ENCODE measurements at places on chromosomes 11 and 22. TPM values are rescaled to one million over a fixed set of nuclear protein-coding genes. Genes with fewer than 3 reads are reported as not detected.
A peak's percentile ranks its signal among the peaks of the same experiment; 100 is the strongest.

The ARHGAP20 gene
- 0.86 TPM for total RNA-seq

The MS4A12 gene
- total RNA-seq: not detected

The CD6 gene
- total RNA-seq: 0.79 TPM

The USP2 gene
- total RNA-seq: 38.9 TPM

The NTM gene
- 44.7 TPM for total RNA-seq

The MUC6 gene
- total RNA-seq: not detected

The TNNI2 gene
- not detected for total RNA-seq

The TSPAN32 gene
- 15.2 TPM for total RNA-seq

The MMP27 gene
- total RNA-seq: not detected

The DGCR6 gene
- total RNA-seq: 2.9 TPM

The SUSD2 gene
- 4.9 TPM for total RNA-seq

DNA sequence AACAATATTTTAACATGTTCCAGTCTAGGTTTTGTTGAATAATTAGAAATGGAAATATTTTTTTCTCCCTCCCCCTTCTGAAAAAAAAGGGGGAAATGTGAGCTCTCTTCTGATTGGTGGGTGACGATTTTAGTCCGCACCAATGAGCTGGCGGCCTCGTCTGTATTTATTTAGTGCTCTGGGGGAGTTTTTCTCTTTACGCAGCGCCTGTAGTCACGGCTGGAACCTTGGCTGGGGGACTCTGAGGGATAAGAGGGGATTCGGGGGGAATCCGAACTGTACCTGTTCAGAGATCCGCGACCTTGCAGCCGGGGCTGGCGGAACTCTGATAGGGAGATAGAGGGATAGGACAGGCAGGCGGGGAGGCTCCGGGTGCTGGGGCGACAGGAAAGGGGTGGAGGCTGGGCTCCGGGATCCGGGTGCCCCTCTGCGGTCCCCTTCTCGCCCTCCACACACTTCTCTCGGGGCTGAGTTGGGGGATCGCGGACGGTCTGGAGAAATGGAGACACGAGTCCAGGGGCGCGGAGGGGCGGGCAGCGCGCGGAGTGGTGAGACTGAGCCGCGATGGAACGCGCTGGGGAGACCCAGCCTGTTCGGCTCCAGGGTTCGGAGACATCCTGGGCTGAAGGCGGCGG, 99.7 kb upstream of the HSD17B12 start:
- no peak for DNase-seq

- DNase-seq: no peak
Measured at GRCh38 chr11:44877571-44878497, 72.8 kb downstream of the TP53I11 start.

DNA sequence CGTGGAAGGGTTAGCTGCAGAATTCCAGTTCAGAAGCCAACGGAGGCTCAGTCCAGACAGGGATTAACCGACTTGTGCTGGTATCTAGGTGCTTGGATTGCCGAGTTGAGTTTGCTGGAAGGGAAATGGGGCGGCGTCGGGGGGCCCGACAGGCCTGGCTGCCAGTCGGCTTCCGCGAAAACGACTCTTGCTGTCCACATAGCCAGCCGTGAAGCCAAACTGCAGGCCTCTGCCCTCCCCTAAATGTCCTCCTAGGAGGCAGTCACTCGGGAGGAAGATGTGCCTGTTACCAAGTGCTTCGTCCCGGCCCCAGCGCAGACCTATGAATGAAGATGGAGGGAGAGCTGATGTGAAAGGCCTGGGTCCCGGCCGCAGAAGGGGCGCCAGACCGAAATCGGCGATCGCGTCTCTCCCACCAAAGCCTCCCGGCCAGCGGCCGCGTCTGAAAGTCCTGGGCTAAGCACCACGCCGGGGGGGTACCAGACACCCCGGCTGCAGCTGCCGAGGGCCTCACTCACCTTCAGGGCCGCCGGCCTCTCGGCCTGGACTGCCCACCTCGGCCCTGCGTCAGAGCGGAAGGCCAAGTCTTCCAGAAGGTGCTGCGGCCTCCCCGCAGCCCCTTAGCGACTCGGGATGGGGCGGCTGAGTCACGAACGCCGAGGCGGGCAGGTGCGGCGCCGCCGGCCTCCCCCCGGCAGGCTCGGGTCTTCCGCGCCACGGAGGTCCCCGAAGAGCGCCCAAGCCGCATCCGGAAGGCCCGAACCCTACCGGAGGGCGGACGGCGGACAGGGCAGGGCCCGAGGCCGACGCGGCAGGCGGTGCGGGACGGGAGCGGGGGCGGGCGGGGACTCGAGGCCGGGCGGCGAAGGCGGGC, 7.5 kb downstream of the DPAGT1 start:
- no peak for DNase-seq

GRCh38 chr22:20857838-20858614, 585 bp downstream of the PI4KA start:
- DNase-seq: peak; percentile 86

DNA sequence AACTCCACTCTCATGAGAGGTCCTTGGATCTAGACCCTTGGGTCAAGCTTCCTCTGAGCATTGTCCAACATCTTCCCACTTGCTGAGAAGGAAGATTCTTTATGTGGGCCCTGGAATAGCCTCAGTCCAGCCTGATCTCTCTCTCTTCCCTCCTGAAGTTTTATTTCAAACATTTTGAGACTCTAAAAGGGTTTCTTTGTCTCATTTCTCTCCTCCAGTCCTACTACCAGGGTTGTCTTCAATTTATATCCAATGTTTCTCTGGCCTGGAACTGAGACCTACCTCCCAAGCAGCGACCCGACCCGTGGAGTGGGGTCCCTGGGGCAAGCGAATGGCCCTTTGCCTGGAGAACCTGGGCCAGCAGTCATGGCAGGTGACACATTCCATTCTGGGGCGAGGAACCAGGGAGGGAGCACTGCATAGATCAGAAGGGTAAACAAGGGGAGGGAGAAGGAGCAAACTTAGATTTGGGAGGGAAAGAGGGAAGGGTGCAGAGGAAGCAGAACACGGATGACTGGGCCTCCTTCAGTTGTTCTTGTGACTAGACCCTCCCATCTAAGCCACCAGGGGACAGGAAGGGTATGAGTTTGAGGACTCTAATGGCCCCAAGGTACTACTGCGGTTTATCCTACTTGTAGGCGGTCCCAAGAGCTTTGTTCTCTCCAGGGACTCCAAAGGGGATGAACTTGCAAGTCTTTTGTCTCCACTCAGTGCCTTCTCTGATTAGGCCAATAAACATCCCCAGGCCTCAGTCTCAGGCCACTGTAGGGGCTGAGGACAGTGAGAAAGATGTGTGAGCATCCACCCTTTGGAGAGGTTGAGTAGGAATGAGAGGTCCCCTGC, 14.2 kb upstream of the PRAME start:
- DNase-seq: no peak

- no peak for DNase-seq
Measured at GRCh38 chr22:28012832-28013460, 93.9 kb upstream of the PITPNB start.

DNA sequence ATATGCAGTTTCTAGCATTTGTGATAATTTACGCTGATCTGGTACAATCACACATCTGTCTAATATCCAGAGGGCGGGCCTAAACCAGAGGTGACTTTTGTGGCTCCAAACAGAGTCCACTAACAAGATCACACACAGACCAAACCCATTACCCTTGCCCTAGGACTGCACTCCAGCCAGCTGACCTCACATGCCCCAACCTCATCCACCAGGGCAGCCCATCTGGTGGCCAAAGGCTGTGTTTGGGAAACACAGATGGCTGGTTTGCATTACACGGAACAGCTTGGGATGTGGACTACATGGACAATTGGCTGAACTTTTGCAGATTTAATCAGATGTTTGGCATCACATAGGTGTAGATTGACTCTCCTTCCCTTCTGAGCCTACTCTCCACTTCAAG, 228.2 kb downstream of the GRIK4 start:
- DNase-seq: no peak

DNA sequence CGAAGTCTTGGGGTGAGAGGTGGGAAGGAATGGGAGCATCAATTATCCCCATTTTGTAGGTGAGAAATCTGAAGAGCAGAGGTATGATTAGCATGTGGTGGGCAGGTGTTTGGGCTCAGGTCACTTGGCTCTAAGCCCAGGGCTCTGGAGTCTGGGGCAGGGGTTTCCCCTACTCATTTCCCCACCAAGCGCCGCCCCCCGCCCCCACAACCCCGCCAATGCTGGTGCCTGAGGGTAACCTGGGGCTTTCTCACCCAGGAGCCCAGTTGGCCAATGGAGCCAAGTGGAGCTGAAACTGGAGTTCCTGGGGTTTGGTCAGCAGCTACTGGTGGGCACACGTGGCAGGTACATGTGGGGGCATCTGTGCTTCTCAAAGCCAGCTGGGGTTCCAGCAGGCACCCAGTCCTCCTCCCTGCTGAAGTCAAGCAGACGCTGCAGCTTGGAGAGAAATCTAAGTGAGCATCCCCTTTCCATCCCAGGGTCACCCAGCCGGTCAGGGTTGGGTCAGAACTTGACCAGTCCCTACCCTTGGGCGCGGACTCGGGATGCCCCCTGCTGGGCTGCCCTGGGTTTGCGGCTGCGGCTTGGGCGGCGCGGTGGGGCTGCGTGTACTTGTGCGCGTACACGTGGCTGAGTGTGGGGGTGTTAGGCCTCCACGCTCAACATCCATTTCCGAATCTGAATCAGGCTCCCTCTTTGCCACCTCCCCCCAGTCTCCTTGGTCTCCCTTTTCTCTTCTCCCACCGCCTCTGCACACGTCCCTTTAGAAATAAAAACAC, 1.7 kb upstream of the CHRM1 start:
- no peak for DNase-seq

DNA sequence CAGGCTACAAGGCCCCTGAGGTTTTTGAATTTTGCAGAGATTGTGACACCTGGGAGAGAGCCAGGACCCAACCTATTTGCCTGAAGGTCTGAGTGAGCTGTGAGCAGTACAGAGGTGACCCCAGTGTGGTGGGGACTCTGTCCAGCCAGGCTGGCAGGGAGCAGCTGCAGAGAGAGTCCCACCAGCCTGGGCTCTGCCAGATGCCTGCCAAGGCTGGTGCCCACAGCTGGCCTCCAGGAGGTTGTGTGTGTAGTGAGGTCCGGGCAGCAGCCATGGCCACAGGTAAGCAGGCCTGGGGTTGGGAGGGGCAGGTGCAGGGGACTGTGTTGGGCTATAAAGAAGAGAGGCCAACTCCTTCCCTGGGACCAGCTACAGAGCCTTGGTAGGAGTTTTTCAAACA, 144.8 kb downstream of the CRYBB2 start:
- no peak for DNase-seq

DNA sequence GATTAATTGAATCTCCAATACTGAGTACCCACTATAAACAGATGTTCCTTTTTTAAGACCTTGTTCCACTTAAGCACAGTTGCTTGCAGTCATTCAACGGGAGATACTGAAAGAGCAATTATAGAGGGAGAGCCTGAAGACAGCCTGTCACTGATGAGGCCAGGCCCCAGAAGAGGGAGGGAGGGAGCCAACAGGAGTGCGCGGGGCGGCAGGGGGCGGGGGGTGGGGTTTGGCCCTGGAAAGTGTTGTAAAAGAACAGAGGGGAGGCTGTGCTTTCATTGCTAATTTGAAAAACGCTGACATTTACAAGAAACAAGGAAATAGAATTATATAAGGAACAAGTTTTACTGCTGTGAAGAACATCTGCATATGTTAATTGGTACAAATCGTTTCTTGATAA, 53.1 kb downstream of the MAP6 start:
- DNase-seq: no peak

- DNase-seq: no peak
Measured at GRCh38 chr11:120306519-120307242, 18.4 kb upstream of the TLCD5 start.

GRCh38 chr11:74030723-74031676, 22.1 kb upstream of the UCP3 start:
- DNase-seq: no peak

- DNase-seq: no peak
Measured at GRCh38 chr11:132925825-132926469, 606.4 kb downstream of the OPCML start.

DNA sequence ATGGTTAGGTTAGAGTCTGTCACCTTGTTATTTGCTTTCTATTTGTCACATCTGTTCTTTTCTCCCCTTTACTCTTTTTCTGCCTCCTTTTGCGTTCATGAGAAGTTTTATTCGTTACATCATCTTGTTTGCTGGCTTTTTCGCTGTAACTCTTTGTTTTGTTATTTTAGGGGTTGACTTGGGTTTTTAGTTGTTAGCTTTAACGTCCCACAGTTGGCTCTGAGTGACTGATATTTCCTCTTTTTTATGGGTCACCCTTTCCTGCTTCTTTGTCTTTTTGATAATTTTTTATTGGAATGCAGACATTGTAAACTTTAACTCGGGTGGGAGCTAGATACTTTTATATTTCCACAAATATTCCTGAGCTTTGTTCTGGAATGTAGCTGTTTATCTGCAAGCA, 13.3 kb upstream of the TNNT3 start:
- no peak for DNase-seq

GRCh38 chr22:18154821-18155390, 4.9 kb downstream of the USP18 start:
- no peak for DNase-seq

GRCh38 chr11:116909245-116909644, 71.8 kb upstream of the APOA1 start:
- DNase-seq: no peak

- DNase-seq: no peak
Measured at GRCh38 chr11:33160136-33160535, 1.1 kb downstream of the CSTF3 start.

DNA sequence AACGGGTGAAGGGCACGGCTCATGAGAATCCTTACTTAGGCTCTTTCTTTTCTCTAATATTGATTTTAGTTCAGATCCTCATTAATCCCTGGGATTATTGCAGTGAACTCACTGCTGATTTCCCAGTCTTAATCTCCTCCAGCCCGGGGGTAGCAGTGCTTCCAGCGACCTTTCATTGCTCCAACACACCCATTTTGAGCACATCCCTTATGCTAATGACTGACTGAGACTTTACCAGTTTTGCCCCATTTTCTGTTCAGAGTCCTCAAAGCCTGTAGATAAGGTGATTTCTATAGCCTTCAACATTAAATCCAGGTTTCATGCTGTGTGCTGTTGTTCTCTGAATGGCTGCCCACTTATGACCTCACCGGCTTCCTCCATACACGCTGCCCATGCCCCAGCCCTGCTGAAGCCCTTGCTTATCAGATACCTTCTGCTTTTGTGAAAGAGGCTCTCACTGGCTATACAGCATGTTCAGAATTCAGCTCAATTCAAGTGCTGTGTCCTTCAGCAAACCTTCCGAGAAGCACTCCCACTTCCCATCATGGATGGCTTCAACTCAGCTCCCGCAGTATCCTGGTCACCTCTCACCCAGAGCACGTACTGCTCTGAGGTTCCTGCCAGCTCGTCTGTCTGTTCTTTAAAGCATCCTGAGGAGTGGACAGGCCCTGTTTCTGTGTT, 49.0 kb downstream of the PPFIA1 start:
- no peak for DNase-seq

GRCh38 chr11:75024068-75024449, 35.3 kb downstream of the NEU3 start:
- DNase-seq: no peak
